Stimulated activated CD4-positive, alpha-beta T cell treated with anti-CD3 and anti-CD28 coated beads, TNF-alpha, amount 100 ng/mL, for 4 hours (primary cell): ENCODE measurements at places on chromosomes 16 and 17.

GRCh38 chr17:63086483-63087185 lies 120.6 kb downstream of the TANC2 start:
- DNase-seq = no peak

GRCh38 chr16:29811170-29811895 lies 660 bp upstream of the PRRT2 start:
- peak; percentile 46 for DNase-seq

GRCh38 chr17:16351831-16352230 lies 1.4 kb downstream of the CENPV start:
- no peak for DNase-seq

- DNase-seq = no peak
Measured at GRCh38 chr16:750485-750884, 9.7 kb upstream of the CIAO3 start.

DNA sequence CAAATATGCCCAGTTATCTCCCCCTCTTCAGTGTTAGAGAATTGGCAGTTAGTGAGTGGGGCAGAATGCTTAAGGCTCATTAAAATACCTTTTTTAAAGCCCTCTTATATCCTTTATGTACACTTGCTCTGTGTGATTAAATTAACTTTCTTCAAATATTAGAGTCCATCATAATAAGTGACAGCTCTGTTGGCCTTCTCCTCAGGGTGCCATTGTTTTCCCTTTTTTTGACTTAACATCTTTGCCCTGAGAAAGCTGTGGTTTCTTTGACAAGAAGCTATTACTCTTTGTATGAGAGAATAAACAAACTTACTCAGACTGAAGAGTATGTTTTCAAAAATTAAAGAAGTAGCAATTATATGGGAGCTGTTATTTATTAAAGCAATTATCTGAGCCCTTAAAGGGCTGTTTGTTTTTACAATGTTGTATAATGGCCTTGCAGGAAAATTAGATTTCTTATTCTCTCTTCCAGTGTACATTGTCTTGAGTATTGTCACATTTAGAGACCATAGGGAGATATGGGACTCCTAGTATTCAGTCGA lies 13.4 kb downstream of the RBBP6 start:
- no peak for DNase-seq

DNA sequence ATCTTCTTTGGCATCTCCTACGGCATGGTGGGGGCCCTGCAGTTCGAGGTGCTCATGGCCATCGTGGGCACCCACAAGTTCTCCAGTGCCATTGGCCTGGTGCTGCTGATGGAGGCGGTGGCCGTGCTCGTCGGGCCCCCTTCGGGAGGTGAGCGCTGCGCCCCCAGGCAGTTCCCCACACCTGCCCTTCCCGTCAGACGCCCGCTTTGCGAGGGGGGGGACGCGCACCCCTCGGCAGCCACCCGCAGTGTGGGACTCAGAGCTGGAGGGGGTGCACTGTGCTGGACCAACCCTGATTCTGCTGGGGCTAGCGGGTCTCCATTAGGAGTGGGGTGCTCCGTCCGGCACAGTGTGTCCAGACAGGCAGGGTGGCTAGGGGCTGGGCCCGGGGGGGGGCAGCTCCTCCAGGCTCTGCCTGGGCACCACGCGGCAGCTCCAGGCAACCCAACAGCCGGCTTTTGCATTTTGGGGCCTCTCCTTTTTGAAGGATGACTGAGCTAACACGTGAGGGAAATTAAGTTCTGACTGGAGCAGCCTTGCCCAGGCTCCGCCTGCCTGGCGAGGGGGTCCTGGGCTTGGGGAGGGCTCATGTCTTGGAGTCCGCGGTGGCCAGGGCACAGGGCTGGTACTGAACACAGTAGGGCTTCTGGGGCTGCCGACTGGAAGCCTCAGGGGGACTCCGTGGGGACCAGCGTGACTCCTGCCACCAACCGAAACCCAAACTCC lies 9.1 kb downstream of the SLC16A3 start:
- DNase-seq = no peak

DNA sequence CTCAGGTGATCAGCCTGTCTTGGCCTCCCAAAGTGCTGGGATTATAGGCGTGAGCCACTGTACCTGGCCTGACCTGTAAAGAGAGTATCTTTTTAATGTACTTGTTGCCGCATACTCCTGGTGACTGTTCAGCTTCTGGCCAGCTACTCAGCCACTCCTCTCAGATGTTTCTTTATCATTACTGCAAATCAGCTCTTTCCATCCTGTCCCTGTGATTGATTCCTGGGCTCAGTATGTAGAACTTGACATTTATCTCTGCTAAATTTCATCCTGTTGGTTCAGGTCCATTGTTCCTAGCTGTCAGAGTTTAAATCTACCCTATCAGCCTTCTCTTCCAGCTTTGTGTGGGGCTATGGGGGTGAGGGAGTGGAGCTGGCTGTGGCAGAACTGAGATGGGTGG lies 211.5 kb upstream of the ASIC2 start:
- no peak for DNase-seq

DNA sequence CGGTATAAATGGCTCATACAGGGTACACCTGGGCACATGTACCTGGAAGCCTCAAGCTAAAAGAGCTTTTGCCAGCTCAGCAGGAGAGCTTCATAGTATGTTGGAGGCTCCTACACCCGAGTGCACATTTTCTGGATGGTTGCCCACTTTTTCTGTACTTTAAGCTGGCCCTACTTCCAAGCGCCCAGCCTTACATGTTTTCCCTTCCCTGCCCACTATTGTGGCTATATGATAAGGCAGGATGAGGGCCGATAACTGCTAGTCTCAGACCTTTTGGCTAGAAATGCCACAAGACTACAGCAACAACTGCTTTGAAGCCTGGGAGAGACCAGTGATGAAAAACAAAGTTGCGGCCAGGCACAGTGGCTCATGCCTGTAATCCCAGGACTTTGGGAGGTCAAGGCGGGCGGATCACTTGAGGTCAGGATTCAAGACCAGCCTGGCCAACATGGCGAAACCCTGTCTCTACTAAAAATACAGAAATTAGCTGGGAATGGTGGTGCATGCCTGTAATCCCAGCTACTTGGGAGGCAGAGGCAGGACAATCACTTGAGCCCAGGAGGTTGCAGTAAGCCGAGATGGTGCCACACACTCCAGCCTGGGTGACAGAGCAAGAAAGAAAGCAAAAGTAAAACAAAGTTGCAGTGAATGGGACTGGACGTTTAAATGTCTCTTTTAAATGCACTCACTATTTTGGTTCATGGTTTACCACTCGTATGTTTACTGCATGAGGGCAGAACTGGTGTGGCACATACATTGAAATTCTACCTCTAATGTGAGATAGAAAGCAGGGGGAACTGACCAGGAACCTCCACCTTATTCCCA lies 14.2 kb upstream of the MARCHF10 start:
- DNase-seq = no peak

- DNase-seq = no peak
Measured at GRCh38 chr17:5758651-5759050, 174.3 kb upstream of the NLRP1 start.

GRCh38 chr17:59844884-59845594 lies 47.7 kb downstream of the TUBD1 start:
- DNase-seq = no peak

DNA sequence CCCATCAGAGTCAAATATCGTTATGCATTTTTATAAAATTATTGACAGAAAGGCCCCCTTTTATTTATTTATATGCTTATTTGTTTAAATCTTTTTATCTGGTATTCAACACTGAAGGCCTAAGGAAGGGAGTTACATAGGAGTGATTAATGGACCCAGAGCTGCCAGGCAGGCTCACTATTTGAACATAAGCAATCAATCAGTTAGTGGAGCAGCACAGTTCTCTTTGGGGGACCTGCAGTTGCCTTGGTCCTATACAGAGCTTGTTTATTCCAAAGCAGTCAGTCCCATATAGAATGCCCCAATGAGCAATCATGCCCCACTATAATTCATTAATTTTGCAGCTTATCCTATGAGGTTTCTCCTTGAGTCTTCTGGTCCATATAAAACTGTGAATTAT lies 389.4 kb upstream of the GOT2 start:
- no peak for DNase-seq

DNA sequence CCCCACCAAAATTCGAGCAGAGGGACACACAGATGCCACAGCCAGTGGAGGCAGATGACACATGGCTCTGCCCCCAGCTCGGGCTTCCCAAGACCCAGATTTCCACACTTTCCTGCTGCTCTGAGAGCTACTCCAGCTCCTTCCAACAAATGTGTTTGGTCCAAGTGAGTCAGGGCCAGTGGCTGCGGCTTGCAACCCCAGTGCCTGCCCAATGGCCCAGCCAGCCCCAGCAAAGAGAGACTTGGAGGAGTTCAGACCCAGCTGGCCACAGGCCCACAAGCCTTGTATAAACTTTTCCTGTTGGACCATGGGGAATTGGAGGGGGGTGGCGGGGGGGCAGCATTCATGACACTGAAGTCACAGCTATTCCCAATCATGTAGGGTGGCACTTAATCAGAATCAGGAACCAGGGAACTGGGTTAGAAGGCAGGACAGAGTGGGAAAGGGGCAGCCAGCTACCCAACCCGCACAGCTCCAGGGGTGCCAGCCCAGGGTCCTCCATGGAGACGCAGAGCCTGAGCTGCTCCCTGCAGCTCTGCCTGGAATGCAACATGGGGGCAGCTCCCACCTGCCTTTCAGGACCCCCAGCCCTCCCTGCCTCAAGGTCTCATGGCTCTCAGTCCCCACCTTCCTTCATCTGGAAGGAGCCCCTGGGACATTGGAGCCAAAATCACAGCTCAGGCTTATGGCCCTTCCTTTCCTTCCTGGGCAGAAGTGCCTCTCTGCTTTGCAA lies 17.5 kb upstream of the C16orf78 start:
- no peak for DNase-seq

DNA sequence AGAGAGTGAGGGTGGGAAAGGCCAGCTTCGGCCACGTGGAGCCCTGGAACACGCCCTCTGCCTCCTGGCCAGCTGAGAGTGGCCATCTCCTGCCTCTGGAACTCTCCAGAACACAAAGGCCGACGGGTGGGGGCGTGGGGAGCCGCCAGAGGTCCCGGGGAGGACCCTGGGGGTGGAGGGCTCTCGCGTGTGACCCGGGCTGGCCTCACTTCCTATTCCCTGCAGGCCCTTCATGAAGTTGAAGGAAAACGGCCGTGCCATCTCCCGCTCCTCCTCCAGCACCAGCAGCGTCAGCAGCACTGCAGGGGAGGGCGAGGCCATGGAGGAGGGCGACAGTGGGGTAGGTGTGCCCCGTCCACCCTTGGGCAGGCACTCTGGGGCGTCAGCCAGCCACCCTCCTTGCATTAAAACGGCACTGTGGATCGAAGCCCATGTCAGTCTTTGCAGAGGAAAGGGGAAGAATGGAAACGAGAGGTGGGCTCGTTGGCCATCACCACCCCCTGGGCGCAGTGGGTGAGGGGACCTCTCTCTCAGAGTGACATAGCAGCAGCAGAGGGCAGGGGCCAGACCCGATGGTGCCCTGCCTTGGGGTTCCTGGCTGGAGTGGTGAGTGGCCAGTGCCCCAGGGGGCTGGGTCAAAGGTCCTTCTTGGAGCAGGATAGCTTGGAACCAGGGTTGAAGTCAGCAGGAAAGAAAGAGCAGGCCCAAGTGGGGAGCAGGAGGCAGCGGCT lies 37.1 kb downstream of the OR1D5 start:
- DNase-seq = no peak

GRCh38 chr16:1651094-1651973 lies 26.7 kb upstream of the JPT2 start:
- DNase-seq = no peak

DNA sequence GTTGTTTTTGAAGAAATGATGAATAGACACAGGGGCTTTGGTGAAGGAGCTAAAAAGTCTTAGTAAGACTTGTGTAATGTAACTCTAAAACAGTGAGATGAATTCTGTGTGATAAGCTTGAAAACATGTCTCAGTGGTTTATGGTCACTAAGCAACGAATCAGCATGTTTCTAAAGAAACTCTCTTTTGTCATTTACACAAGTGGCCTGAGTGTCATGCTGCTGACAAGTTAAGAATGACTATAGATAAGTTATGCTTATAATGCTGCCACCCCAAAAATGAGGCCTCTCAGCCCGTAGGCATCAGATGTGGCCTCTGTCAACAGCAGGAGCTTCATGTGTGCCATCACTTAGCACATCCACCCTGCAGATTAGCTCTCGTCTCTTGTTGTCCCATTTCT lies 8.7 kb downstream of the COX10 start:
- DNase-seq = no peak

GRCh38 chr16:57764341-57765159 lies 29.0 kb downstream of the KATNB1 start:
- no peak for DNase-seq

- no peak for DNase-seq
Measured at GRCh38 chr17:28553000-28553505, 629 bp upstream of the UNC119 start.

GRCh38 chr16:66996324-66996982 lies 8.1 kb downstream of the CES4A start:
- DNase-seq = no peak

DNA sequence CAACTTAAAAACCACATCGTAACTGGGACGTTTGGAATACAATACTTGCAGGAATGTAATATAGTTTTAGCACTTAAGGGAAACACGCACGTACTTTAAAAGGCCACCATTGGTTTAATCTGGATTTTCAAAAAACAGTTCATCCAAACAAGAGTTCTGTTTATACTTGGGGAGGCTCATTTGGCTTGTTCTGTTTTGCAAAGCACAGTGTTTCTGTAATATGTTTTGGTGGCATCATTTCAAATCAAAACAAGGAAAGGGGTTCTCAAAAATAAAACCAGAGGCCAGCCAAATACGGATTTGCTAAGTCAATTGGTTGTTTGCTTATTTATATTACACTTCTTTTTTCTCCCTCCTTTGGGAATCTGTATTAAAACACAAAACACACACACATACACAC lies 656.1 kb upstream of the SOX9 start:
- DNase-seq = no peak

DNA sequence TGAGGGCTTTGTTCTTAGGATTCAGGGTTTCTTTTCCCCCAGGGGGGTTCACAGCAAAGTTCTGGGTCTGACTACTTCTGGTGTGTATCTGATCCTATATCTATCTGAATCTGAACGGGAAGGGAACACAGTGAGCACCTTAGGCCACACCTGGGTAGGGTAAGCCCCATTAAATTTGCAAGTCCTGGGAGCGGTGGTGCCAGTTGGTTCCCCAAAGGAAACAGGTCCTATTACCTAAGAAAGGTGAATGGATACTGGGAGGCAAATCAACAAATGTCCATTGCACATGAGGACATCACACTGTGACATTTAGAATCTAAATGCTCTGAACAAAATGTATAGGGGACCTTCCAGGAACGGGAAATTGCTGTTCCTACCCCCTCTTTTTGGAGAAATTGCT lies 54.6 kb downstream of the BMERB1 start:
- no peak for DNase-seq

DNA sequence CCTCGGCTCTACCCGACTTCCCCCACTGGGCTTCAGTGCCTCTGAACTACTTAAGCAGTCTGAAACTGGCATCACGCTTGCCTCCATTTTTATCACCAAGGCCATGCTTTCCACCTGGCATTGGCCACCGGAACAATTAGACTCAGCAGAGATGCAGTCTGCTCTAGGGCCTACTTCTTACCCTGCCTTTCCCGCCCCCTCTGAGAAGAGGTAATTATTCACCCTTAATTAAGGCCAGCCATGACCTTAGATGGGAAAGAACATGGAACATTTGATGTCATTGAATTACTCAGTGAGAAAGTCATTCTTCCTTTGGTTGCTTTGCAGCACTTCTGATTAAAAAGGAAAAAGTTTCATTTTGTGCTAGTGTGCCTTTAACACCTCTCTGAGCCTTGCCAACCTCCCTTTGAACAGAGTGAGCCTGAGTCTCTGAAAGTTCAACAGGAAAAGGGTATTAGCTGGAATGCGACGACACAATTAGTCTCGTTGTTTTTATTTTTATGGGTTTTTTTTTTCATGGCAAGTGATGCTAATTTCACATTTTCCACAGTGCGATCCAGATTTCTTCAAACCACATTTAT lies 60.9 kb upstream of the TNRC6A start:
- DNase-seq = peak; percentile 2

- no peak for DNase-seq
Measured at GRCh38 chr16:23960081-23960885, 124.5 kb downstream of the PRKCB start.
